ENCODE measurements at places on chromosomes 4 and X.

DNA sequence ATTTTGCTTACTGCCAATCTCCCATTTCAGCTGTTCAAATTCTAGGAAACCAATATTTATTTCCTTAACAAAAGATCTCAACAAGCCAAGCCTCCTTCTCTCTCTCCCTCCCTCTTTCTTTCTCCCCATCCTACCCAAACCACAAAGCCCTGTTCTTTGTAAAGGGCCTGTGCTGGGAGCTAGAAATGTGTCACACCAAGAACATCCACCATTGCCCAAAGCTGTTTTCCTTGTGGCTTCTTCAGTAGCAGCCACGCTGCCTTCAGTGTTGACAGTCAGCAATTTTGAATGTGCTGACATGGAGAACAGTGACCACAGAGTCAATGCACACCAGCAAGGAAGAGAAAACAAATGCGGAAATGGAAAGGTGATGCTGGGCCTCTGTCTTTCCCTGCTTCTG is 203.0 kb downstream of the MAML3 start:
- no peak for DNase-seq

GRCh38 chr4:6815029-6815836 is 32.7 kb downstream of the KIAA0232 start:
- DNase-seq = no peak

DNA sequence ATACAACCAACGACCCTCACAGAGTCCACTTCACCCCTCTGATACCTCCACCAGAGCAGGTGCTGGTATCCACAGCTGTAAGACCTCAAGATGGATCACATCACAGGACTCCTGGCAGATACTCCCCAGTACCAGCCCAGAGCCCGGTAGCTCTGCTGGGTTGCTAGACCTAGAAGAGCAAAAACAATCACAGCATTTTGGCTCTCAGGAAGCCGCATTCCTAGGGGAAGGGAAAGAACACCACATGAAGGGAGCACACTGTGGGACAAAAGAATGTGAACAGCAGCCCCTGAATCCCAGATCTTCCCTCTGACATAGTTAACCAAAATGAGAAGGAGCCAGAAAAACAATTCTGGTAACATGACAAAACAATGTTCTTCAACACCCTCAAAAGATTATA is 303.1 kb upstream of the GRIA3 start:
- no peak for DNase-seq

DNA sequence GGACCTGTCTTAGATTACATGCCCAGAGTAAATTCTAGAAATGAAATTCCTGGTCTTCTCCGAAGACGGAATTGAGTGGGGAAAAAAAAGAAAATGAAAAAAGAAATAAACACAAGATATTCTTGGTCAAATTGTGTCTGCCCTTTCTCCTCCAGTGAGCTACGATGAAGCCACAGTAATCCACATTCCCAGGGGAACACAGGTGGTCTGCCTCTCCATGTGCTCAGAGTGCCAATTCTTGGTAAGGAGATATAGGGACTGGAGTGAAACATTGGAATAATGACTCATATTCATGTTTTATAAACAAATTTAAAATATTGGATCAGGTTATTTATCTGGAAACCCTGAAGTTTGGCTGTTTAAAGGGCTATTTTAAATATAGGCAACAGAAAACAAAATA is 54.2 kb upstream of the MGST2 start:
- no peak for DNase-seq

DNA sequence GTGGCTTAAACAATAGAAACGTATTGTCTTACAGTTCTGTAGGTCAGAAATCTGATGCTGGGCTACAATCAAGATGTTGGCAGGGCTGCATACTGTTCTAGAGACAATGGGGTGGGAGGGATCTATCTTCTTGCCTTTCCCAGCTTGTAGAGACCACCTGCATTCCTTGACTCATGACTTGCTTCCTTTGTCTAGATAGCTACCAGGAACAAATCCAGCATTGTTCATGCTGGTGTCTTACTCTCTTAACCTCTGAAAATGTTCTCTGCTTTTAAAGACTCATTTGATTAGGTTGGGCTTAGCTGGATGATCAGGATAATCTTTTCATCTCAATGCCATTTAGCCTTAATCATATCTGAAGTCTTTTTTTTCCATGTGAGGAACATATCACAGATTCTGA is 169.0 kb downstream of the ZNF330 start:
- DNase-seq = no peak

GRCh38 chr4:155011163-155011780 is 197.2 kb upstream of the NPY2R start:
- no peak for DNase-seq
